ENCODE measurements at places on chromosomes 7 and 10.

DNA sequence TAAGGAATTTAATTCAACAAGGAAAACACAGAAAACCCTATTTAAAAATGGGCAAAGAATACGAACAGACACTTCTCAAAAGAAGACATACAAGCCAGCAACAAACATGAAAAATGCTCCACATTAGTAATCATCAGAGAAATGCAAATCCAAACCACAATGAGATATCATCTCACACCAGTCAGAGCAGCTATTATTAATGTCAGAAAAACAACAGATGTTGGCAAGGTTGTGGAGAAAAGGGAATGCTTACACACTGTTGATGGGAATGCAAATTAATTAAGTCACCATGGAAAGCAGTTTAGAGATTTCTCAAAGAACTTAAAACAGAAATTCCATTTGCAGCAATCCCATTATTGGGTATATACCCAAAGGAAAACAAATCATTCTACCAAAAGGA is 55.2 kb downstream of the GCC1 start:
- no peak for DNase-seq

- no peak for DNase-seq
Measured at GRCh38 chr10:89147256-89147655, 59.9 kb downstream of the CH25H start.

GRCh38 chr10:29435809-29436501 is 147.1 kb downstream of the LYZL1 start:
- DNase-seq, result no peak

- no peak for DNase-seq
Measured at GRCh38 chr7:131143869-131144268, 183.8 kb upstream of the MKLN1 start.

GRCh38 chr7:107711301-107711700 is 32.6 kb upstream of the CBLL1 start:
- no peak for DNase-seq

- DNase-seq, result no peak
Measured at GRCh38 chr10:114388275-114388674, 16.0 kb downstream of the AFAP1L2 start.

DNA sequence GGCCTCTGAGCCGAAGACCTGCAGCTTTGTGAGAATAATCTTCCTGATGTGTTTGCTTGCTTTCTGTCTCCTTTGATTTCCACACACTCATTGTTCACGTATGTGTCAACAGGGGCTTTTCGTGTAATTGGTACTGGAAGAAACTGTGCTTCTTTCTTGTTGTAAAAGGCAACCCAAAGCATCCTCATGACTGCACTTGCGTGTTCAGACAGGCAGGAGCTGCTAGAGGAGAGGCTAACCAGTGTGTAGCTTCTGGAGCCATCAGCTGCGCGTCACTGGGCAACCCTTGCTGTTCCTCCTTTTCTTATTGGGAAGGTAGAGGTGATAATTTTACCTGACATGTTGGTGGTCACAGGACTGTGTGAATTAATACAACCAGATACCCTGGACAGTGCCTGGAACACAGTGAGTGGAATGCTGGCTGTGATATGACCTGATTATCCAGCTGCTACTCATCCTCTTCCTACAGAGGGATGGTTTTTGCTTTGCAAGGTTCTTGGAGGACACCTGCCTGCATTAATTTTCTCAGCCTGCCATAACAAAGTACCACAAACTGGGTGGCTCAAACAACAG is 213.0 kb downstream of the ABCA13 start:
- DNase-seq, result no peak

GRCh38 chr10:48504141-48504885 is 100.6 kb downstream of the ARHGAP22 start:
- DNase-seq, result no peak

- peak; percentile 49 for DNase-seq
Measured at GRCh38 chr10:29658984-29659965, 24.5 kb upstream of the SVIL start.

DNA sequence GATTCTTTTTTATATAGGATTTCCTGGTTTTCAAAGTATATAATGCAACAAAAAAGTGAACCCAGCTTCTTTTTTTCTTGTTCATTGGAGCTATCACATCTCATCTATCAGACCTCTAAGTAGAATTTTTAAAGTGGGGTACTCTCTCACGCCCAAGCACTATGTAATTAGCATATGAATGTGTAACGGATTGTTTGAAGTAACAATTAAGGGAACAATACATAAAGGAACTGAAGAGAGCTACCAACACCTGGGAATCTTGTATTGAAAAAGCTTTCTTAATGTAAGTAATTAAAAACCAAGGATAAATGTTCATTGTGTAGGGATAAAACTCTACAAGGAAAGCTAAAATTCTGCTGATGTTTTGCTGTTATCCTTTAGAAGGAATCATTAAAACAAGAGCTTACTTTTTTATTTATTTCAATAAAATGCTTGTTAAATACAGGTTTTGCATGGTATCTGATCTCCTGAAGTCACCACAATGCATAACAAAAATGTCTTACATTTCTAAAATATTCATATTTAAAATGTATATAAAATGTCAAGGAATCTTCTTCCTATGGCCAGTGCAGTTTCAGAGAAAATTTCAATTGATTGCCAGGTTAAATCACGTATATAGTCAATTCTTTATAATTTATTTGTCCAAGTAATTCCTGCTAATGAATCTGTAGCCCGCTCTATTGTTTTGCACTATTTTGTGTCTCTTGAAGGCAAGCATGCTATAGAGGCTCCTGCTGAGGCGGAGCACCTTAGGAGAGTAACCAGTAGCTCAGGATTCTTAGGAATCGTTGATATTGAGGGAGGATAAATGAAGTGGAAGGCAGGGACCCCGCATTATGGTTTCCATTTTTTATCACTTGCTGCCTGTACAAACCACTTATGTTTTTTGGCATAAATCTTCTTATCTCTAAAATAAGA is 51.6 kb downstream of the PTPRZ1 start:
- no peak for DNase-seq

- no peak for DNase-seq
Measured at GRCh38 chr7:99554939-99555338, 3.0 kb upstream of the FAM200A start.

GRCh38 chr10:121296881-121297585 is 301.2 kb downstream of the FGFR2 start:
- no peak for DNase-seq

- DNase-seq, result no peak
Measured at GRCh38 chr10:102334101-102334500, 61.4 kb upstream of the NFKB2 start.

GRCh38 chr7:157193274-157193673 is 54.5 kb downstream of the UBE3C start:
- DNase-seq, result no peak

DNA sequence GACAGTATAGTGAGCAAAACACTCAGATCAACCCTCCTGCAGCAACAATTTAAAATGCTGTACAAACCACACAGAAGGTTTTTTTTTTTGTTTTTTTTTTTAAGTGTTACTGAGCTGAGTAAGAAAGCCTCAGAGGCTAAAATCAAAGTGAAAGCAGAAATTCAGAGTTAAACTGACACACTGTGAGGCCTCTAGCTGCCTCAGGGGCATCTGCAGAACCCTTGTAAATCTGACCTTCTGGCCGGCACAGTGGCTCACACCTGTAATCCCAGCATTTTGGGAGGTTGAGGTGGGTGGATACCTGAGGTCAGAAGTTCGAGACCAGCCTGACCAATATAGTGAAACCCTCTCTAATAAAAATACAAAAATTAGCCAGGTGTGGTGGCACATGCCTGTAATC is 7.4 kb upstream of the GNA12 start:
- DNase-seq, result no peak

DNA sequence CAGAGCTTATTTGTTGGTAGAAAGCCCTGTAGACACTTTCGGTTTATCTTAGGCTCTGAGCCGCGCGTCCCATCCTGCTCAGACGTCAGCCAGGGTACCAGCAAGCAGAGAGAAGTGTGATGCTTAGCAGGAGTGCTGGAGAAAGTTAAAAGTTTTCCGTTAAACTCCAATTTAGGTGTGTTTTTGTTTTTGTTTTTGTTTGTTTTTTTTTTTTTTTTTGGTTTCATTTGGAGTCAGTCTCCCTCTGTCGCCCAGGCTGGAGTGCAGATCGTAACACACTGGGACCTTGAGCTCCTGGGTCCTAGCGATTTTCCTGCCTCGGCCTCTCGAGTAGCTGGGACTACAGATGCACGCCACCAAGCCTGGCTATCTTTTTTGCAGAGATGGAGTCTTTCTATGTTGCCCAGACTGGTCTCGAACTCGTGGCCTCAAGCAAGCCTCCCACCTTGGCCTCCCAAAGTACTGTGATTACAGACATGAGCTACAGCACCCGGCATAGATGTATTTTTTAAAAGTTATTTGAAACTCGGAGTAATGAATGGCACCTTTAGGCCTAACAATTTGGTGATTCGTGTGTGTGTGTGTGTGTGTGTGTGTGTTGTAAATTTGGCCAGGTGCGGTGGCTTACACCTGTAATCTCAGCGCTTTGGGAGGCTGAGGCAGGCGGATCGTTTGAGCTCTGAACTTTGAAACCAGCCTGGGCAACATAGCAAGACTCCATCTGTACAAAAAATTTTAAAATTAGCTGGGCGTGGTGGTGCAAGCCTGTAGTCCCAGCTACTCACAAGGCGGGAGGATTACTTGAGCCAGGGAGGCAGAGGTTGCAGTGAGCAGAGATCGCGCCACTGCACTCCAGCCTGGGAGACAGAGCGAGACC is 1.3 kb upstream of the HIP1 start:
- DNase-seq, result no peak

DNA sequence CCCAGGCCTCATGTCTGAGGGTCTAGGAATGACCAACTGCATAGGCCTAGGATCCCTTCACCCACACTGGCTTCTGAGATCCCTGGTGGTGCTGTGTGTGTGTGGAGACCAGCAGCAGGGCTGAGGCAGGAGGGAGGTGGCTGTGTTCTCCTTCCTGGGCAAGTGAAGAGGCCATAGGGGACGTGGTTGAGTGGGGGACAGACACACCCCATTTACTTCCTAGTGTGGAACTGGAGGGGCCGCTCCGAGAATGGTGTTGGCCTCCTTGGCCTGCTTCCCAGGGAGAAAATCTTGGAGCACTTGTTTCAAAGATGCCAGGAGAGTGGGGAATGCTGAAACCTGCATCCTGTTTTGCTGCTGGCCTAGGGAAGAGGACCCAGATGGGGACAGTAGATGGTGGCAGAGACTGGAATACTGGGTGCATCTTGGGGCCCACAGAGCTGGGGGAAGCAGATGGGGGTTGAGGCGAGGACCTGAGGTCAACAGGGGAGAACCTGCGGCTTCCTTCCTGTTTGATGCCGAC is 19.1 kb downstream of the UBTD1 start:
- no peak for DNase-seq

- no peak for DNase-seq
Measured at GRCh38 chr7:22143491-22143890, 197.8 kb upstream of the CDCA7L start.

GRCh38 chr7:158414002-158414401 is 173.6 kb downstream of the PTPRN2 start:
- DNase-seq, result no peak

DNA sequence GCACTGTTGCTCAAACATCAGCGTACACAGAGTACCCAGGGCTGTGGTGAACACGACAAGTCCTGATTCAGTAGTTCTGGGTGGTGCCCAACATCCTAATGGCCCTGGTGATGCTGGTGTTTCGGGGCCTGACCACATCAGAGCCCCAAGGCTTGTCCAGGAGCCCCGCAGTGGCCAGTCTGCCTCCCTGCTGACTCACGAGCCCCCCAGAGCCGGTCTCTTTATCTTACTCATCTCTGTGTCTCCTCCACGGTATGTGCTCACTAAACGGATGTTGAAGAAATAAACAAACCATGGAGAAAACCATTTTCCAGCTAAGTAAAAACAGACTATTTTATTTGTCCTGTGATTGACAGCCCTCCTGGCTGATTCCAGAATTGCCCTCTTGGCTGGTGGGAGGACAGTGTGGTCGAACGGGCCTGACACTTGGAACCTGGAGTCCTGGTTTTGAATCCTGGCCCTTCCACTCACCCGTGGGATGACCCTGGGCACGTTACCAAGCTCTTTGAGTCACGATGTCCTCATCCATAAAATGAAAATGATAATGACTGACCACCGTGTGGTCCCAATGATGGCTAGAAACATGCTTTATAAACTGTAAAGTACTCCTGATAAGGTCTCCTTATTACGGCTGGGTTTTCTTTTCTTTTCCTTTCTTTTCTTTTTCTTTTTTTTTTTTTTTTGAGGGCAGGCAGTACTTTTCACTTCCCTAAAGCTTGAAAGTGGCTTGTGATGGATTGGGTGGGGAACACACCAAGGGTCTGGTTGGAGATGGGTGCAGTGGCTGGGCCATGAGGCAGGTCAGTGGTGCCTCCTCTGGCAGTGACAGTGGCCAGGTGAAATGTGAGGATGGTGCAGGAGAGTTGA is 5.7 kb downstream of the HIP1 start:
- DNase-seq, result no peak

DNA sequence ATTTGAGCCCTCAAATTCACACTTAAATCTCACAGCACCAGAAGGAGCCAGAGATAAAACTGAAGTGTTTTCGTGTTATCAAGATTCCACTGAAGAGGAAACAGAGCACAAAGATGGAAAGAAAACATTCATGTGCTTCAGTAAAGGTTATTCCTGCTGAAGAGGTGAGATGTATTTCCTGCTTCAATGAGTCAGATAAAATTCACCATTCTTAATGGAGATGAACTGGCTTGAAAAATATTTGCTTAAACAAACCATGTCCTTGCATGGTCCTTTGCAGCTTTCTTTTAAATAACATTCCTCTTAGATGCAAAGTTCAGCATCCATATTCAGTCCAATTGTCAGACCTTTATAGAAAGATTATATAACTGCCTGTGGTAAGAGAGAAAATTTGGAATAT is 294.2 kb downstream of the IPMK start:
- DNase-seq, result no peak

DNA sequence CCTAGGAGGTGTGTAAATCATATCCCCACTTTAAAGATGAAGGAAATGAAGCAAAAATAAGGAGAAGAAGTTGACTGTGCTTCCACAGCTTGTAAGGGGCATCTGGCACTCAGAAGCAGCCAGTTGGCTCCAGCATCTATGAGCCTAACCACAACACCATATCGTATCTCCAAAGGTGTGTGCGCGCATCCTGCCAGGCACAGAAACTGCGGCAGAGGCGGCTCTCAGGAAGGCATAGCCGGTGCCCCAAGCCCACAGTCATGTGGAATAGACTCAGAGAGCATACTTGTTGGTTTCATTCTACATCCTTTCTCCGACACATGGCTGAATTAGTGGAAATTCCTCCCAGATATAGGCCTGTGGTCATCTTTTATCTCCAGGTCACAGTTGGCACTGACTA is 423.9 kb downstream of the CALN1 start:
- DNase-seq, result no peak

GRCh38 chr7:85773116-85773728 is 586.4 kb upstream of the SEMA3D start:
- DNase-seq, result no peak

- DNase-seq, result no peak
Measured at GRCh38 chr10:12631216-12631615, 281.9 kb downstream of the CAMK1D start.

Measured in stimulated activated CD4-positive, alpha-beta T cell treated with anti-CD3 and anti-CD28 coated beads, Interleukin-1b, Interleukin-23, amount 100 ng/mL, for 4 hours (primary cell).